Fibroblast of pulmonary artery (primary cell): ENCODE measurements at places on chromosomes 1 and 21.

DNA sequence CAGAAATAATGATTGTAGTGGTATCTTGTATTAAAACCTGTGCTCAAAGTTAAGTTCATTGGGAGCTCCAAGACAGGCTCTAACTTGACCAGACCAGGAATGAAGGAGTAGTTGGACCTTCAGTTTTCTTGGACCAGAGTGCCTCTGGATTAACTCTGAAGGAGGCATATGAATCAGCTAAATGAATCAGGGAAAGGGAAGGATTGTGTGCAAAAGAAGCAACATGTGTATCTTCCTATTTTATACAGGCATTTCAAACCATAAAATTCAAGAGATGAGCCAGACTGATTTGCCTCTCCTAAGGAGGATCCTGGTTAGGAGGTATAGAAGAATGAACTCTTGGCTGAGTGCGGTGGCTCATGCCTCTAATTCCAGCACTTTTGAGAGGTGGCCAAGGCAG is 71.4 kb downstream of the CC2D1B start:
- DNase-seq, result no peak

DNA sequence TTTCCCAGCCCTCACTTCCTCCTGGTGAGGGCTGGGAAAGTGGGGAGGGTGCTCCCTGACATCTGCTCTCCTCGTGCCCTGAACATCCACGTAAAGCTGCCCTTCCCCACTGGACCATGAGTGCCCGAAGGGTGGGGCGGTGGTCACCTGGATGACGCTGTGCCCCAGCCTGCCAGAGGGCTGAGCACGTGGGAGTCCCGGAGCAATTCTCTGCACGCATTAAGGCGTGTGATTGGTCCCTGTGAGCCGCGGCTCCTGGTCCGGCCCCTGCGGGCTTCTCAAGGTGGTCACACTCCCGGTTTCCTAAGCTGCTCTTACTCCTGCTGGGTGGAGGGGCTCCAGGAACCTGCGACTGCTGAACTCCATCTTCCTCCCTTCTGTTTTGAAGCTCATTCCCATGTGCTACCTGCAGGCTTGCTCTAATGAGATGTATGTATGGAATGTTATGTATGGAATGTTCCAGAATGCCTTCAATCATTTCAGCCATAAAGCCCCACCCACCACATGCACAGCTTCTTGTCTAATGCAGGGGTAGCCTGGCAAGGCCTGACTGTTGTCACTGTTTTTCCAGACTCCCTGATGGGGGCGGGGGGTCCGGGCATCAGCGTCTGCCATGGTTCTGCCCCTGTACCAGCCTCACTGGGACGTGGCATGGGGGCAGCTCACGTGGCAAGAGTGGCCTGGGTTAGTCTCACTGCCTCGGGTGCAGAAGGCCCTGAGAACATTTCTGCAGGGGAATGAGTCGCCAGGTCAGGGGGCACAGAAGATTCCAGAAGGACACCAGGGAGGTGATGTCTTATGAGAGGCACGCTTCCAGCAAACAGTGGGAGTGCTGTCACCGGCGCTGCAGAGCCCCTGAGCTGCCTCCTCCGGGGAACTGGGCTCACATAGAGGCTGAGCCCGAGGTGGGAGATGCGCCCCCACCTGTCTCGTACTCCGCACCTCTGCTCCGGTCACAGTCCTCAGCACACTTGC is 19.4 kb downstream of the KRTAP10-1 start:
- no peak for DNase-seq

DNA sequence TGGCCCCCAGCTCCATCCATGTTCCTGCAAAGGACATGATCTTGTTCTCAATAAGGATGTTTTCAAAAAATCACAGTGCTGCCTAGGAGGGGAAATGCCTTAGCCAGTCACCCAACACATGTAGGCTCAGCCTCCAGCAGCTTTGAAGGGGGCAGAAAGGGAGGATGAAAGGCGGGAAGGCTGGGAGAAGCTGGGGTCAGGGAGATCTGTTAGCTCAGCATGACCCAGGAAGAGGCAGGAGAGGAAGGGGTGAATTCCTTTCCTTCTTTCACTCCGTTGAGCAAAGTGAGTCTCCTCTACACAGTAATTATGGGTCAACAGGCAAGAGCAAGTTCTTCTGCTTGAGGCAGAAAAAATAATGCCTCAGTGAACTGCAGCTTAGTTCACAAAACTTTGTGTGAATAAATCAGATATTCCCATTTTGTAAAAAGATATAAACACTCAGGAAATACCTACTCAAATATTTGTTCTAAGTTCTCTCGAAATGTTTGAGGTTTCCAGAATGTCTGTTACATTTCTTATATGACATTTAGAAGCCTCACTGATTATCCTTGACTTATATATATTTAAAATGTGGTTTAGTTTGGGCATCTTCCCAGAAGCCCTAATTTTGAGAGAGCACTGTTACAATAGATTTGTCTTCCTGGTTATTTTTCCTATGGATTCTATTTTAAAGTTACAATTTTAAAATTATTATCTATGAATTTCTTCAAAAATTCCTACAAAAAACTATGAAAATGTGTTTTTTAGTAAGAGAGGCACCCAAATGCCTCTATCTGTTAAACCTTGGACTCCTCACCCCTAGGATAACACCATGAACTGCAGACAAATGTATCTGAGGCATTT is 116.8 kb downstream of the KCNJ6 start:
- no peak for DNase-seq

- DNase-seq, result no peak
These were observed 37.2 kb upstream of the SLC6A9 start for GRCh38 chr1:44068442-44068921.

DNA sequence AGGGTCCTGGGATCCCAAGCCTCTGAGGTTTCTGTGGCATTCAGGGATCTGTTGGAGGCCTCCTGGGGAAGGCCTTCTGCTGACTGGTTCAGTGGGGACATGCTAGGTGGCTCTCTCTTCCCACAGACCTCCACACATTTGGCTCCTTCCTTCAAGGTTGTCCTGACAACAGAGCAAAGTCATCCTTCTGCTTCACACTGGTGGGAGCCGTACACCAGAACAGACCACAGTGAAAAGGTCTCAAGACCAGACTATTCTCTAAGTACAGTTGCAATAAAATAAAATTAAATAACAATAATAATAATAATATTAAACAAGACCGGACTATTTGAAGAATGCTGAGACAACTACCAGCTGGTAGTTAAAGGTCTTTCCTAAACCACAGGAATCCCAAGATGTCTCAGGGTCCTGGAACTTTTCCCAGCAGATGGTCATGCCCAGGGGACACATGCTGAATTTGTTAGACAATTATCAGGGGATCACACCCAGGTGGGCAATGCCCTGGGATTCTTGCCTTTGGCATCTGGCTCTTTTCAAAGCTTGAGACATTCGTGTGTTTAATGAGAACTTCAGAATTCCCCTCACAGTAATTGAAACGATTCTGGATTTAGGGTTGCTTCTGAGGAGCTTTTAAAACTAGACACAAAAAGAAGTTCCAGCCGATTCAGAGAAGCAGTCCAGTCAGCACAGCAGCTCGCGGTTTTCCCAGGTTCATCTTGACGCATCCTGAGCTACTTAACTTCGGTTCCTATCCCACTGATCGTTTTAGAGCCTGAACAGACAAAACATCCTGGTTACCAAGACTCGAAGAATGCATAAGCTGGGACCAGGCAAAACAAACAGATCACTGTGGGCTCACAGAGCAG is 22.9 kb downstream of the HTR1D start:
- DNase-seq, result peak; percentile 86

- DNase-seq, result peak; percentile 54
These were observed 28.2 kb upstream of the SLC30A1 start for GRCh38 chr1:211606914-211607753.
